ENCODE measurements at places on chromosomes 7 and 10.

DNA sequence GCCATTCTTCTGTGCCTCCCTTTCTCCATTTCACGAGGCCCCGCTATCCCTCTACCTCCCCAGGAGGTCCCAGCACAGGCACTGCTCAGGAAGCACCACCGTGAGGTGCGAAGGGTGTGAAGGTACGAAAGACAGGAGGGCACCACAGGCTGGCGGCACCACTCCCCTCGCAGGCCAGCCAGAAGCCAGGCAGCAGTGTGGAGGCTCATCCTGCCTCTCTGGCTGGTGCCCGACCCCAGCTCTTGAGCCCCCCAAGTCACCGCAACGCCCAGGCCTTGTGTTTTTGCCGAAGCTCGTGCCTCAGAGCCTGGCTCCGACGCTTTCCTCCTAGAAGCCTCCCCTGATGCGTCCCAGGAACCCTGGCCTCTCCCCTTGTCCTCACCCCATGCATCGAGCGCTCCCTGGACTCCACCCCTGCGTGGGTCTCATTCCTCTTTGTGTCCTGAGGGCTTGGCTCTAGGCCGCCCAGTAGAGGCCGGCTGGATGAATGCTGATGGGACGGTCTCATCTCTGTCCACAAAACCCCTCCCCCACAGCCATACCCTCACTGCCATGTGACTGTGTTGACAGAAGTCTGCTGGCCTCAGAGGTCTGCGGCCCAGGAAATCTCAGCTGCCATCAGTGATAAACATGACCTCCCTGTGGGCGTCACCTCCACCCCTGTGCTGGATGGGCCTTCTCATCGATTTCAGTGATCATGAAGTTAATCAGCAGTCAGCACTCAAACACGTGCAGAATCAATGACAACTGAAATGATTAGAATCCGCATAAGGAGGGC lies 19.3 kb downstream of the BRI3 start:
- DNase-seq, result no peak

DNA sequence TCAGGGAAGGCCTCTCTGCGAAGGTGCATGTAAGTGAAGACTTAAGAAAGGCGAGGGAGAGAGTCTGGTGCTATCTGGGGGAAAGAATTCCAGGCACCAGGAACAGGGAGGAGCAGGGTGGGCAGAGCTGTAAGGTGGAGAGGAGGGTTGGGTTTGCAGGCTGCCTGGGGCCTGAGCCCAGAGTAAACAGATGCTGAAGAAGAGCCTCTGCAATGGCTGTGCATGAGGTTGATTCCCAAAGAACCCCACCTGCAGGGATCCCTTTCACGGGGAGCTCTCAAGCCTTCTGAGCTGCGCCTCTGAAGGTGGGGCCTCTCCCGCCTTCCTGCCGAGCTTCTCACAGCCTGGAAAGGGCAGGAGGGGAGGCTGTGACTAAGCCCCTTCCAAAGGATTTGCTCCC lies 115.1 kb downstream of the RNF216 start:
- no peak for DNase-seq

GRCh38 chr7:88368686-88369085 lies 62.0 kb upstream of the STEAP4 start:
- DNase-seq, result no peak

- DNase-seq, result no peak
Measured at GRCh38 chr7:28700096-28700495, 258.0 kb downstream of the TRIL start.

DNA sequence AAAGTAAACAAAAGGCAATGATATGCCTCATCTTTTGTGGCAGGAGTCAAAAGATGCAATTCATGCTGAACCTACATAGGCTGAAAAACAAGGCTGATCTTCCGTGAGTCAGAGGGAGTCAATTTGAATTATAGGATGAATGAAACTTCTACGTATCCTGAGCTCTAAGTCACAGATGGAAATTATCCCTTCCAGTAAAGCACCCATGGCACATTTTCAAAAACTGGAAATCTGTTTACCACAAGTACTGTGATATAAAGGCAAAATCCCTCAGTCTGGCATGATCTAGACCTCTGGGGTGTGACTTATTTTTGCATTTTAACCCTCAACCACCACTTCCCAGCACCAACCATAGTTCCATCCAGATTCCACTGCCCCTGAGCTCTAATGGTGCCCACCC lies 69.6 kb downstream of the NRG3 start:
- no peak for DNase-seq

Measured in AML-193 (cell line).